ENCODE measurements at places on chromosomes 3 and 15.
A peak's percentile ranks its signal among the peaks of the same experiment; 100 is the strongest.

DNA sequence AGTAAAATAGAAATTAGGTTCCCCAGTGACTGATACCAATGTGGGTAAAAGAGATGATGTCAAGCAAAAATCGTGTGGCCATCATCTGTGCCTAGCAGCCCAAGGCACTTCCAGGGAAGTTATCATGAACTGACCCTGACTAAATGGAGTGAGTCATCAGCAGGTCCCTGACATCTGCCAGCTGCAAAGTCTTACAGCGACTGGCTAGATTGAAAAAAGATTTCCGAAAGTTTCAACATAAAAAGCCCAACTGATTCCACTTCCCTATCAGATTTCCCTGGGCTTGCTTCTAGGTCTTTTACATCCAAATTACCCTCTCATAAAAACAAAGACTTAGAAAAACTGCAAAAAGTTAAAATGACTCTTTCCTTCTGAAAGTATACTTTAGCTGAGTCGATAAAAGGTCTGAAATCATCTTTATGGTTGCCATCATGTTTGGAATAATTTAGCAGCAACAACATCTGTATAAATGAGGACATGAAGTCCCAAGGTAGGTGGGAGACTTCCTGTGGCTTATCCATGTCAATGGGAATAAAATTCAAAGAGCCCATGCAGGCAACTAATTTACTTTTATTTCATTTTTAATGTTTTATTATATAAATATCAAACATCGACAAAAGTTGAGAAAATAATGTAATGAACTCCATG, 342.8 kb downstream of the ERC2 start:
- no peak for DNase-seq

DNA sequence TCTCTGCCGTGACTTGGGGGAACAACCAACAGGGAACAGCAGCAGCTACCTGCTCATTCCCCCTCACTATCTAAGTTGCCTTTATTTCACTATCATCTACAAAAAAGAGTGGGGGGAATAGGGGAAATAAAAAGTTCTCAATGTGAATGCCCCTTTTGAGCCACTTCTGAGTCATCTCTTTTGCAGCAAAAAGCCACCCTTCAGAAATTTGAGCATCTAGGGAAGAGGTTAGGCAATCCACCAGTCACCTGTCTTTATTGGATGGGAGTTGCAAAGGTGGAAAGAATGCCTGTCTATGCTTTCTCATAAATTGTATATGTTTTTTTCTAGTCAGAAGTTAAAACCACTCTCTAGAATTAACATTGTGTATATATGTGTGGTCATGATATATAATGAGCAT, 41.1 kb downstream of the GPD1L start:
- no peak for DNase-seq

DNA sequence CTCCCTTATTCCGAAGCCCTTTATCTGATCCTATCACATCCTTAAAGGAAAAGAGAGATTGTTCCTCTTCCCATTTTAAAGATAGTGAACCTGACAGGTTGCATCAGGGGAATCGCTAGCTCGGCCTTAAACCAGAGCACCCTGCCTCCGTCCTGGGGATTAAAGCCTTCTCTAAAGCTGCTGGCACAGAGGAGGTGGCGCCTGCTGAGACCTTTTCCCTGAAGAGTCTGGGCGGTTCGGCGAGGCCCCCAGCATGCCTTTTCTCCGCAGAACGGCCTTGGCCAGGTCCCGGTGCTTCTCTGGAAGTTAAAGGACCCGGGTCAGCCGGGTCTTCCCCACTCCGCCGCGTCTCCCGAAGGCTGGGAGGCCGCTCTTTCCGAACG, 593 bp downstream of the FAM219B start:
- DNase-seq: peak; percentile 85

GRCh38 chr3:55002416-55002930, 74.6 kb upstream of the LRTM1 start:
- no peak for DNase-seq

- DNase-seq: no peak
Measured at GRCh38 chr3:136955813-136956212, 2.0 kb upstream of the IL20RB start.

- DNase-seq: no peak
Measured at GRCh38 chr15:100339999-100340398, 1.8 kb downstream of the ADAMTS17 start.

GRCh38 chr3:140403079-140403478, 274.8 kb upstream of the TRIM42 start:
- no peak for DNase-seq

DNA sequence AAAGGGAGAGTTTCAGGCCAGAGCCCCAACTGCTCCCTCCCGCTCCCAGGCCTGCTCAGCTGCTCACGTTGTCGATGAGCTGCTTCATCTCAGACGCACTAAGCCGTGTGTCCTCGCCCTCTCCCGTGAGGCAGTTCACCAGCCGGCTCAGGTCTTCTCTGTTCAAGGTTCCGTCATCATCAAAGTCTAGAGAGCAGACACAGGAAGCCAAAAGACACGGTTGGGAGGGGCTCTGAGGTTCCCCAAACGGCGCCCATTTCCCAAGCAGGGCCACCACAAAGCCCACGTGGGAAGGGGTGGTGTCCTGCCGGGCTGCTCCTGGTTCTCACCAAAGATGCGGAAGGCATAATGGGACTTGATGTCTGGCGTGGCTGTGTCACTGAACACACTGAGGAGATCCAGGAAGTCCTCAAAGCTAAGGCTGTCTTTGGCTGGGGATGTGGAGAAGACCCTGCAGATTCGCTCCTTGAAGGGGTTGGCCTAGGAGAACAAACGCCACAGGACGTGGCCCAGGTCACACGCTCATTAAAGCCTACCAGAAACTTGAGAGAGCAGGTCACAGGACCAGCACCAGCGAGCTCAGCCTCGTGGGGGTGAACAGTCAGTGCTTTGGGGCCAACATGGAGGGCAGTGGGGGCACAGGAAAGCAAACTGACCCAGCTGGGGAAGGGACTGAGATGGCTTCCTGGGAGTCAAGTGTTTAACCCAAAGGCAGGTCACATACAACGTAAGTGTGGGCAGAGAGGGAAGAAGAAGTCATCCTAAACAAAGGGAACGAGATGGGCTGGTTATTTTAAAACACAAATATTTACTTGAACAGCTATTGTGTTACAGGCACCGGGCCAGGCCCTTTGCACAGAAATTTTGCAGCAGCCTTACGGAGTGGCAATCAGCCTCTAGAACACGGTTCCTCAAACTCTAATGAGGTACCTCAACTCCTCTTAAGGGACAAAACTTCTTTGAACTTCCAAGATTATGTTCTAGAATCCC, 2.4 kb downstream of the CIB1 start:
- DNase-seq: no peak

GRCh38 chr15:73225358-73226015, 143.3 kb downstream of the HCN4 start:
- peak; percentile 16 for DNase-seq

- DNase-seq: no peak
Measured at GRCh38 chr3:57956119-57956832, 51.9 kb upstream of the FLNB start.

- DNase-seq: peak; percentile 14
Measured at GRCh38 chr3:53668872-53669271, 174.5 kb downstream of the CACNA1D start.

DNA sequence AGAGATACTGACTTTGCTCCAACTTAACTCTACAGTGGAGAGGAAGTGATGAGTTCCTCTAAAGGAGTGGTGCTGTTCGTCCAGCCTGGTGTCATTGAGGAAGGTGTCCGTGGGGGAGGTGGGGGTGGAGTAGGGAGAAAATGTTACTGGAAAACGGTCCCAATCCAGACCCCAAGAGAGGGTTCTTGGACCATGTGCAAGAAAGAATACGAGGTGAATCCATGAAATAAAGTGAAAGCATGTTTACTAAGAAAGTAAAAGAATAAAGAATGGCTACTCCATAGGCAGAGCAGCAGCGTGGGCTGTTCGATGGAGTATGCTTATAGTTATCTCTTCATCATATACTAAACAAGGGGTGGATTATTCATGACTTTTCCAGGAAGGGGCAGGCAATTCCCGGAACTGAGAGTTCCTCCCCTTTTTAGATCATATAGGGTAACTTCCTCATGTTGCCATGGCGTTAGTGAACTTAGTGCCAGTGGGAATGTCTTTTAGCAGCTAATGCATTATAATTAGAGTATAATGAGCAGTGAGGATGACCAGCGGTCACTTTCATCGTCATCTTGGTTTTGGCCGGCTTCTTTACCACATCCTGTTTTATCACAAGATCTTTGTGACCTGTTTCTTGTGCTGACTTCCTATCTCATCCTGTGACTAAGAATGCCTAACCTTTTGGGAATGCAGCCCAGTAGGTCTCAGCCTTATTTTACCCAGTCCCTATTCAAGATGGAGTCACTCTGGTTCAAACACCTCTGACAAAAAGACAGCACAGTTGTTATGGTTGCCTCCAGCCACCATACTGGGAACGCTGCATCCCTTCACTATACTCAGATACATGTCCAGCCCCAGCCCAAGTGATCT, 38.6 kb downstream of the CLEC3B start:
- no peak for DNase-seq

GRCh38 chr3:171873580-171873979, 30.4 kb downstream of the TMEM212 start:
- no peak for DNase-seq

GRCh38 chr15:35293353-35294130, 208.4 kb upstream of the NANOGP8 start:
- no peak for DNase-seq

DNA sequence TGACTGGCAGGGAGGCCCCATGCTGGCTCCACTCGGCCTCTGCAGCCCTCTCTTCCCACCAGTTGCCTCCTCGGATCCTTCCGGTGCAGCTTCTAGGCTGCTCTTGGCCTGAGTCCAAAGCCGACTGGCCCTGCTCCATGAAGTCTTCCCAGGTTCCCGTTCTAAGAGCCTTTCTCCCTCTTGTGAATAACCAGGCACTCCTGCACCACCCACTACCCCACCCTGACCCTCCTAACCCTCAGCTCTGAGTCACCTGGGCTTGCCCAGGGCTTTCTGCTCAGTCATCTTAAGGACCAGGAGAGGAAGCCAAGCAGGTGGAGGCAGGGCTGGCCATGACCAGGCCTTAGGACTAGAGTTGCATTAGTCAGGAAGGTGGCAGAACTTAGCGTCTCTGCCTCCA, 28.1 kb upstream of the CNBP start:
- peak; percentile 40 for DNase-seq

DNA sequence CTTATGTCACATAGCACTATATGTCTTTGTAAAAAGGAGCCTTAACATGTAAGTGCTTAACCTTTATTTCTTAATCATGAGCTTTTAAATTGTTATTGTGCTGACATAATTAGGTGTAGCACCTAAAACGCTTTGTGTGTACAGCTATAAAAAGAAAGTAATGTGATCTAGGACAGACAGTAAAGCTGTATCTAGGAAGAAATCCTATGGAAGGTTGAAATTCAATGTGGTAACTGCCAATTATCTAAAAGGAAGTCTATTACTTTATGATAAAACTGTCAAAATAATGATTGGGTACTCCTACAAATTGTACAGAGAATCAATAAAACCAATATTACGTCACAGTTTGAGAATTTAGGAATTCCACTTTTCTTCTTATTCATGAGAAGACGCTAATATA, 87.9 kb downstream of the CDIN1 start:
- no peak for DNase-seq

- DNase-seq: no peak
Measured at GRCh38 chr3:108546247-108546646, 35.9 kb upstream of the MYH15 start.

DNA sequence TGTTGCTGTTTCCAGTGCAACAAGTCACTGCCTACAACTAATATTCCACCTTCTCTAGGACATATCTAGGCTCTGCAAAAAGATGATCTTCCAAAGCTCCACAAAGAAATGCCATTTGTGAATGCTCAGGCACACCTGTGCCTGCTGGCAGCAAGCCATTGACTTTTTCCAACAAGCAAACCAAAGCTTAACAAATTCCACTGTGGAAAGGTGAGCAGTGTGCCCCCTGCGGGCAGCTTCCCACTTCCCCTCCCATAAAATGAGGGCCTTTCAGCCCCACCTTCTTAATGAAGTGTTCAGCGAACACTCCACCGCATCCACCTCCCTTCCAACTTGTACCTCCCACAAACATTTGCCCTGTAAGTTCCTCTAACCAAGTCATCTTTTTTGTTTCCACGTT, 157.5 kb upstream of the SLC24A5 start:
- no peak for DNase-seq

- DNase-seq: peak; percentile 62
Measured at GRCh38 chr15:63601026-63601703, 4.0 kb downstream of the FBXL22 start.

DNA sequence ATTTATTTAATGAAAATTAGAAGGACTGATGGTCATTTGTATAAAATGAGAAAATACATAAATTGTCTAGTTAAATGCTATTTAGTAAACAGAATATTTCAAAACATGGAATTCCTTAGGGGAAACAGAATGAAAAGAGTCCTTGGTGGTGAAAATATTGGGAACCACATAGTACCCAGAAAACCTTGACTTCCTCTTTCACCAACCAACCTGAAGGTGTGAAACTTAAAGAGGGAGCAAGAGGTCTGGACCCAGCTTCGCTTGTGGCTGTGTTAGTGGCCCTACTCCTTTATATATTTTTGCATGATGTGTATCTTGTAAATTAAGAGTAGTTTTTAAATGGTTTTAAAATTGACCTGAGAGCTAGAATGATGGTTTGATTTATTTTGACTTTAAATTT, 64.2 kb downstream of the MAP2K5 start:
- no peak for DNase-seq

DNA sequence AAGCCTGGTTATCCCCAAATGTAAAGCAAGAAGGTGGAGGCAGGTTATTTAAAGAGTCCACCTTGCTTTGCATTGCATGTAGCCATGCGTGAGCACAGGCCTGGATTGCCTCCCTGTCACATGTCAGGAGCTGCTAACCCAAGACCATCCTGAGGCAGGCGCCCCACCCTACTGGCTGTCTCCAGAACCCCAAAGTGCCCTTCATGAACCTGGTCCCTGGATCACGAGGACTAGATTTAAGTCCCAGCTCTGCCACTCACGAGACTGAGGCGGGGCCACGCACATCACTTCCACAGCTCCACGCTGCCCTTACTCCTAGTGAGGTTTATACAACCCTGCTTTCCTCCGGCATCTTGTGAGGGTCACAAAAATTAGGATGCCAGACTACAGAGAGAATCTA, 17.6 kb downstream of the MRPL46 start:
- peak; percentile 41 for DNase-seq

- no peak for DNase-seq
Measured at GRCh38 chr3:66555214-66555844, 54.5 kb upstream of the LRIG1 start.

DNA sequence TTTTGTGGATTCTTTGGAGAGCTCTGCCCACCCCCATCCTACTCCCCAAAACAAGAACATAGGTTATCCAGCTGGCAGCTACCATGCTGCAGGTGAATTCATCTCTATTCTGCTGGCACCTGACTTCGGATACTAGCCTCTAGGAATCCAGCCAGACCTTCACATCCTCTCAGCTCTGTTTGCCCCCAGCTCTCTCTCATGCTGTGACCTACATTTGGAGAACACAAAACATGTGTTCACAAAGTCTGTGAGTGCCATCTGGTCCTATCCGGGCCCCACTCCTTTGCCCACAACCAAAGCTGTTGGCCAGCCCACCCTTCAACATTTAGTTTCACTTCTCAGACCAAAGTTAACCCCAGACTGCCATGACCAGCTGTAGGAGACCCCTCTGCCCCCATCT, 89.4 kb upstream of the C3orf80 start:
- no peak for DNase-seq

Data from NCI-H82 (cell line).